Activated CD4-positive, alpha-beta T cell treated with anti-CD3 and anti-CD28 coated beads, Interleukin-2, amount 10 ng/mL, durations not matched to agents 24 days and 14 days (primary cell): ENCODE measurements at places on chromosomes 6 and 20.

- peaks cover 2% of the 10 kb centered on the region for H3K36me3 ChIP-seq
- no peak overlapping the region for H3K4me3 ChIP-seq
- H3K27ac ChIP-seq = no peak overlapping the region
- no peaks in the 10 kb centered on the region for H3K27me3 ChIP-seq
- peaks cover 34% of the 10 kb centered on the region for H3K4me1 ChIP-seq
These were observed 969.1 kb upstream of the DEFB115 start for GRCh38 chr20:30288346-30288745.

- peaks cover 3% of the 10 kb centered on the region for H3K4me1 ChIP-seq
- H3K27me3 ChIP-seq = no peaks in the 10 kb centered on the region
- no peak overlapping the region for H3K27ac ChIP-seq
- peaks cover 24% of the 10 kb centered on the region for H3K36me3 ChIP-seq
These were observed 102.3 kb upstream of the VSTM2L start for GRCh38 chr20:37800618-37801017.

DNA sequence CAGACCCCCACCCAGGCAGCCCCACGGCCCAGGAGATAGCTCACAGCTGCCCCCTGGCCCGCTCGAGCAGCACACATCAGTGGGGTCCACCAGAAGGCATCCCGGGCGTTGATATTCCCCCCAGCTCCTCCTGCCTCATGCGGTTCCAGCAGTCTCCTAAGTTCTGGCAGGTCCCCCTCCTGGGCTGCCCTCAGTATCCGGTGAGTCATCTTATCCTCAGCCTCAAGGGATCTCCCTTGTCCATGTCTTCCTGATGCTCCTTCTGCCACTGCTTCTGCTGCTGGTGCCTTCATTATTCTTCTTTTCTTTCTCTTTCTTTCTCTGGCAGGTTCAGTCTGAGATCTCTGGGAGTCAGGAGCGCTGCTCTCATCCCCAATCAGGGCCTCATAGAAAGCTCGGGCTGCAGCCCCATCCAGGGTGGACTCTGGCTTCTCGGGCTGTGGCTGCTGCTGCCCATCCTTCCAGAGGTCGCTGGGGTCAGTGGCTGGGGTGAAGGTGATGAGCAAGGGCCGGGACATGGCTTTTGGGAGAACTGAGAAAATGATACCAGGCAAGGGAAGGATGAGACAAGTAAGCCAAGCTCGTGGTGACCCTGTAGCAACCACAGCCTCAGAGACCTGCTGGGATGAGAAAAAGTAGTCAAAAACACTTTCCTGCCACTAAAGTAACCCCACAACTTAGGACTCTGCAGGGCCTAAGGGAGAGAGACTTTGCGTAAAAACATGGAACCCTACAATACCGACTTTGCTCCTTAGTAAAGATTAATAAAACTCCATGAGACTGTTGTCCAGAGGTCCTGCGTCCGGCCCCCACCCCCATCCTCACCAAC, 622 bp downstream of the GPANK1 start:
- peaks cover 62% of the 10 kb centered on the region for H3K4me1 ChIP-seq
- peak; percentile 70 for DNase-seq
- H3K4me3 ChIP-seq = peak overlapping the region; percentile 96
- H3K36me3 ChIP-seq = peaks cover 69% of the 10 kb centered on the region
- H3K27me3 ChIP-seq = no peaks in the 10 kb centered on the region

DNA sequence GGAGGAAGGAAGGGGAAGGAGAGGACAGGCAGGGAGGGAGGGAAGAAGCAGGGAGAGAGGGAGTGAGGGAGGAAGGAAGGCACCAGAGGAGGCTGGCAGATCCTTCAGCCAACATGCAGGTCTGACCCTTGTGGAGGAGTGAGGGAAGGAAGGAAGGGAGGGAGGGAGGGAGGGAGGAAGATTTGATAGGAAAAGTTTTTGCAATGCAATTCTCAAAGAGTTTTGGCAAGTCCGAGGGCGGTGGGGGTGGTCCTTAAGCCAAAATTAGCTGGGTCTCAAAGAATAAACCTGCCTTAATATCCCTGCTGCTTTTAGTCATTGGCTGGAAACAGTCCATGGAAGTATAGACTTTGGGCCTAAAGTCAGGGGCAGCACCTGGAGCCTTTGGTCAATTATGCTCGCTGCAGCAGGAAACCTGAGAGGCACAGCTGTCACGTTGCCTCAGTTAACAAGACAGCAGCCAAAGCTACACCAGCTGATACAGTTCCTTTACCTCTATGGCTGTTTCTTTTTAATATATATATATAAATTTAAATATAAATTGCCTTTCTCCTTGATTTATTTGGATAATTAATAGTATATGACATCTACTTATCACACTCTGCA, 115.7 kb upstream of the RALGAPA2 start:
- no peak for DNase-seq
- no peaks in the 10 kb centered on the region for H3K36me3 ChIP-seq
- H3K27ac ChIP-seq = no peak overlapping the region
- peaks cover 11% of the 10 kb centered on the region for H3K27me3 ChIP-seq
- H3K4me1 ChIP-seq = peaks cover 2% of the 10 kb centered on the region

DNA sequence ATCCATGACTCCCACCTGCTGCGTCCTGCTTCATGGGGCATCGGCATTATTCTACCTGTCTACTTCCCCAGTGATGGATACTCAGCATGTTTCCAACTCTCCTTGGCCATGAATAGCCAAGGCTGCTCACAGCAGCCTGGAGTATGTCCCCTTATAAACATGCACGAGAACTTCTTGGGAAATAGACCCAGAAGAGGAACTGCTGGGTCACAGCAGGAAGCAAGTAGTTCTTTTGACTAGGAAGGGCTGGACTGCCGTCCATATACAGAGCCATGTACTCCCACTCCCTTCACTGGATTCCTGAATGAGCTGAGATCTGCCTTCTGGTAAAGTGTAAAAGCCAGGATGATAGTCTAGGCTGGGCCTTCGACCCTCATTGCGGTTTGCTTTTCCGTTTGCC, 106.3 kb upstream of the KCNK16 start:
- no peaks in the 10 kb centered on the region for H3K36me3 ChIP-seq
- H3K27me3 ChIP-seq = no peaks in the 10 kb centered on the region
- DNase-seq = no peak
- no peak overlapping the region for H3K4me3 ChIP-seq
- no peaks in the 10 kb centered on the region for H3K4me1 ChIP-seq

DNA sequence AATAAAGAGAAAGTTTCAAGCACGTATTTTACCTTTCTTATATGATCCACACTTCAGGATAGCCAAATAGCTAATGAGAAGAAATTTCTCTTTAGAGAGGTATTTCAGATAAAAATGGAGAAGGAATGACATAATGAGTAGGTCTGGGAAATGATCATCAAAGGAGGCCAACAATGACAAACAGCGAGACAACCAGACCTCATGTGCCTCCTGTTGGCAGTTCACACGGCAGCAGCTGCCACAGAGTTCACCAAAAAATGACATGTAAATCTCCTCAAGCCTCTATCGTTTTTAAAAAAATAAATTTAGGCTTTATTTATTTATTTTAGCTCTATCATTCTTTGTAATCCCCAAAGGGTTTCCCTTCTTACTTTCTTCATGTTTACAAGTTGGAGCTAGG, 47.7 kb downstream of the SLC2A12 start:
- H3K36me3 ChIP-seq = no peaks in the 10 kb centered on the region
- no peak for DNase-seq
- peaks cover under 1% of the 10 kb centered on the region for H3K4me1 ChIP-seq
- H3K27ac ChIP-seq = no peak overlapping the region
- peaks cover 22% of the 10 kb centered on the region for H3K27me3 ChIP-seq

DNA sequence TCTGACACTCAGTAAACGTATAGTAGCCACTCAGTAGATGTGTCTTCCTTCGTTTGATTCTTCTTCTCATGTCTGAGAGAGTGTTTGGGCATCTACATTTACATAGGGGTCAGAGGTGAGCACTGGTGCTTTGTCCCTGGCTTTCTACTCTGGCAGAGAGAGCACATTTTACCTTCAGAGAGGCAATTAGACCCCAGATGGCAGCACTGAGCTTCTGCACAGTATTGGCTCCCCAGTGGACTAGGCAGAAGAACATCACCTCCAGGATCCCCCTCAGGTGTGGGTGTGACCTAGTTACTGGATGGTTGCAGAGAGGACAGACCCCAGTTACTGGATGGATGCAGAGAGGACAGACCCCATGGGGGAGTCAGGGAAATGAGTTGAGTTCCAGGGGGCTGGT, 327.2 kb downstream of the DHX35 start:
- no peaks in the 10 kb centered on the region for H3K27me3 ChIP-seq
- H3K4me1 ChIP-seq = no peaks in the 10 kb centered on the region
- no peak overlapping the region for H3K4me3 ChIP-seq

DNA sequence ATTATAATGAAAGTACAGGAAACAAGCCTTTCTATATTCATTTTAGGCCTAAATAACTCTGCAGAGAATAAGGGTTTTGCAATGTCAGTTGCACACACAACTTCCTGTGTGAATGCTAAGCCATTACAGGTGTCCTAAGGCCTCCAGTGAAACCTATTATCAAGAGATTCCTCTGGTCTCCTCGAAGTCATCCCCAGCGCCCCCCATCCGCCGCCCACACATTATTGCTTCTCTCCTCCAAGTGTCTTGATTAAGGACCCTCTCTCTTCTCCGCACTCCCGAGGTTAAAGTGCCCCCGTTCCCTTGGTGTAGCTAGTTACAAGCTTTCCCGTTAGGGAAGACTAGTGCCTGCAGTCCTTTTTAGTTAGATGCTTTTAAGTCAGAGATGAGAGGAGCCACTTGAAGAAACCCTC, 1.3 kb downstream of the HIVEP2 start:
- peak overlapping the region; percentile 99 for H3K27ac ChIP-seq
- peaks cover 3% of the 10 kb centered on the region for H3K27me3 ChIP-seq
- H3K36me3 ChIP-seq = peaks cover 9% of the 10 kb centered on the region
- H3K4me3 ChIP-seq = peak overlapping the region; percentile 93
- DNase-seq = peak; percentile 85
- peaks cover 54% of the 10 kb centered on the region for H3K4me1 ChIP-seq

DNA sequence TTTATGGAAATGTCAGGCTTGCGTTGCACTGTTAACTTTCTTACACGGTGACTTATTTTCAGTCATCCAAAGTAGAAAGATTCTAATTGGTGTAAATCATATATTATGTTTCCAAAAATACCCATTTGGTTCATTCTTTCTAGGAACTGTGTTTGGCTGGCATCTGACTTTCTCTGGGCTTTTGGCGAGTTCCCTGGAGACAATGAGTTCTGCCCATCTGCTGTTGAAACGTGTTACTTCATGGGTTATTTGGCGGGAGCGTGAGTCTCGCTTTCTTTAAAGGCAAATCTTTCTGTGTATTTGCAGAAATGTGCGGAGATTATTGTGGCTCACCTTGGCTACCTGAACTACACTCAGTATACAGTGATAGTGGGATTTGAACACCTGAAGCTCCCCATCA, 29.5 kb downstream of the TMEM181 start:
- no peak overlapping the region for H3K4me3 ChIP-seq
- H3K27ac ChIP-seq = no peak overlapping the region
- peaks cover 66% of the 10 kb centered on the region for H3K36me3 ChIP-seq
- no peak for DNase-seq
- H3K4me1 ChIP-seq = peaks cover 2% of the 10 kb centered on the region

DNA sequence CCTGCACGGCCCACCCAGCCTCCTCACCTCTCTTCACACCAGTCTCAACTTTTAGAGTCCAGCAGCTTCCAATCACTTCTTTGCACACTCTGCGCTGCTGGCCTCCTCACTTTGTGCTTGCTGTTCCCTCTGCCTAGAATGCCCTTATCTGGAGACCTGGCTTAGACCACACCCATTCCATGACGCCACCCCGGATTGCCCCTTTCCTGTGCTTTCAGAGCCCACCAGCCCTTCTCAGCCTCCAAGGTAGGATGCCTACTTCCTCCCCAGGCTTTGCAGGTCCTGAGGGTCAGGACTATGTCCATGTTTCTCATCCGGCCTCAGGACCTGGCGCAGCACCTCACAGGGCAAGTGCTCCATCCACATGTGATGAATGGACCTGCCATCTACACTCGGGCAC, 27.0 kb upstream of the AVP start:
- no peak overlapping the region for H3K4me3 ChIP-seq
- no peaks in the 10 kb centered on the region for H3K27me3 ChIP-seq
- peaks cover 22% of the 10 kb centered on the region for H3K36me3 ChIP-seq

- DNase-seq = no peak
- no peak overlapping the region for H3K4me3 ChIP-seq
- H3K36me3 ChIP-seq = peaks cover 30% of the 10 kb centered on the region
- H3K27me3 ChIP-seq = no peaks in the 10 kb centered on the region
- H3K27ac ChIP-seq = no peak overlapping the region
These were observed 48.4 kb downstream of the RNGTT start for GRCh38 chr6:88914895-88915598.

GRCh38 chr6:90485635-90486277, 101.1 kb downstream of the MAP3K7 start:
- H3K27ac ChIP-seq = no peak overlapping the region
- peaks cover 10% of the 10 kb centered on the region for H3K4me1 ChIP-seq
- no peak for DNase-seq
- H3K36me3 ChIP-seq = peaks cover 7% of the 10 kb centered on the region

GRCh38 chr6:10655508-10656055, 38.8 kb downstream of the C6orf52 start:
- H3K36me3 ChIP-seq = no peaks in the 10 kb centered on the region
- H3K27ac ChIP-seq = peak overlapping the region; percentile 46
- peak; percentile 83 for DNase-seq
- peak overlapping the region; percentile 63 for H3K4me3 ChIP-seq

- no peaks in the 10 kb centered on the region for H3K36me3 ChIP-seq
- DNase-seq = no peak
- peaks cover 2% of the 10 kb centered on the region for H3K27me3 ChIP-seq
- no peaks in the 10 kb centered on the region for H3K4me1 ChIP-seq
- H3K4me3 ChIP-seq = no peak overlapping the region
These were observed 225.5 kb downstream of the BCKDHB start for GRCh38 chr6:80331974-80332373.

GRCh38 chr20:41925476-41925875, 307.3 kb upstream of the CHD6 start:
- peaks cover 8% of the 10 kb centered on the region for H3K27me3 ChIP-seq
- H3K4me1 ChIP-seq = no peaks in the 10 kb centered on the region
- H3K27ac ChIP-seq = no peak overlapping the region
- no peak overlapping the region for H3K4me3 ChIP-seq

- no peaks in the 10 kb centered on the region for H3K4me1 ChIP-seq
- H3K27me3 ChIP-seq = no peaks in the 10 kb centered on the region
- H3K36me3 ChIP-seq = no peaks in the 10 kb centered on the region
- H3K4me3 ChIP-seq = no peak overlapping the region
- DNase-seq = no peak
These were observed 165.5 kb upstream of the BEND3 start for GRCh38 chr6:107280791-107281190.

- peaks cover 2% of the 10 kb centered on the region for H3K4me1 ChIP-seq
- H3K27me3 ChIP-seq = no peaks in the 10 kb centered on the region
- no peaks in the 10 kb centered on the region for H3K36me3 ChIP-seq
- H3K27ac ChIP-seq = no peak overlapping the region
These were observed 135.8 kb downstream of the KIF16B start for GRCh38 chr20:16437387-16437996.

- H3K4me3 ChIP-seq = no peak overlapping the region
- no peaks in the 10 kb centered on the region for H3K36me3 ChIP-seq
- no peak overlapping the region for H3K27ac ChIP-seq
These were observed 95.1 kb downstream of the MMS22L start for GRCh38 chr6:97187951-97188350.

- no peak for DNase-seq
- H3K27me3 ChIP-seq = peaks cover 20% of the 10 kb centered on the region
- H3K27ac ChIP-seq = no peak overlapping the region
- peaks cover 1% of the 10 kb centered on the region for H3K4me1 ChIP-seq
- H3K4me3 ChIP-seq = no peak overlapping the region
These were observed 66.9 kb upstream of the BHLHE23 start for GRCh38 chr20:63073738-63074065.

- H3K36me3 ChIP-seq = no peaks in the 10 kb centered on the region
- H3K27me3 ChIP-seq = no peaks in the 10 kb centered on the region
- no peak overlapping the region for H3K4me3 ChIP-seq
- H3K27ac ChIP-seq = no peak overlapping the region
- no peak for DNase-seq
These were observed 70.0 kb downstream of the LRRC1 start for GRCh38 chr6:53864781-53865180.
